ENCODE measurements at places on chromosomes 11 and 22.

DNA sequence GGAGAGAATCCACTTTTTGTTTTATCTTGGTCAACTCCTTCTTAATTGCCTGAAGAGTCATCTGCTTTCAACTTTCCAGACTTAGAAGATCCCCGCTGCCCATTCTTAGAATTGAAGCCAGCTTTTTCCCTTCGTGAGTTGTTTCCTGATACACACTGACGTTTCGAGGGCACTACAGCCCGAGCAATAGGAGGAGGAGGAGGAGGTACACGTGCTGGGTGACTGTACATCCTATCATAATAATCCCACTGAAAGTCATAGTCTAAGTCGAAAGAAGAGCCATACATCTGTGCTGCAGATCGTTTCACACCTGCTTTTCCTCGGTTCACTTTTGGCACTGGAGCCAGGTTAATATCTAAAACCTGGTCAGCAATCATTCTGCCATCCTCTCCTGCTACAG lies 606.1 kb downstream of the DLG2 start:
- DNase-seq = no peak

- no peak for DNase-seq
Measured at GRCh38 chr22:37105990-37106389, 3.5 kb downstream of the TMPRSS6 start.

- peak; percentile 55 for DNase-seq
Measured at GRCh38 chr11:74453373-74453975, 13.9 kb downstream of the KCNE3 start.

- no peak for DNase-seq
Measured at GRCh38 chr11:63929616-63930015, 9.2 kb upstream of the NAA40 start.

GRCh38 chr22:18022876-18023275 lies 1.5 kb downstream of the MICAL3 start:
- no peak for DNase-seq

DNA sequence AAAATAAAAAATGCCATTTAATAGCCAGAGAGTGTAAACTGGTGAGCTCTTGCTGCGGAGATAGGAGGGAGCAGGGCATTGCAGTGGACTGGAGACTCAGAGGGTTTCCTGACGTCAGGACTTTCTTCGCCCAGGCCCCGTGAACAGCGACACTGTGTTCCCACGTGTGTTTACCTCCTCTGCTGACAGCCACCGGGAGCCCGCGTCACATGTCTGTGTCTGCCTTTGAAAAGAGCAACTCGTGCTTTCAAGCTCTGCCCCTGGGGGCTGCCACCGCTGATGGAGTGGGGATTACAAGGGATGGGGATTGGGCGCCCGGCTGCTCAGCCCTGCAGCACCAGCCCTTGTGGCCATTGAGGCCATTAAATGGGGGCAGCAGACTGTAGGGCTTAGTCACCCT lies 3.3 kb downstream of the TANGO2 start:
- DNase-seq = no peak

GRCh38 chr22:44703255-44703870 lies 1.4 kb downstream of the PRR5 start:
- no peak for DNase-seq

GRCh38 chr11:9719566-9720289 lies 55.9 kb downstream of the SWAP70 start:
- DNase-seq = no peak

DNA sequence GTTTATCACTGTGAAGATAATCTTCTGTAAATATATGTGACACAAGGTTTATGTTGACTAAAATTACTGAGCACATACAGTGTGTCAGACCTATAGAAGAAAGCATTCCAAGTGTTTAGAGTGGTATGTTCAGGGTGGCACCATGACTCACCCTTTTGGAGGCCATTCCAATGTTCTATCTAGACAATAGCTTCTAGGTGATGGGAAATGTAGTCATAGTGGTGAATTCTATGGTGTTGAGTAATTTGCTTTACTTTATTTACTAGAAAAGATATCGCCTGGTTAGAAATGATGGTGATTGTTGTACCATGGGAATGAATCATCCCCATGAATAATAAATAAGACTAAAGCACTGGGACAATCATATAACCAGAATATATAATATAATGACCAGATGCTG lies 72.9 kb upstream of the OR4C15 start:
- DNase-seq = no peak

GRCh38 chr11:61477727-61478148 lies 30.8 kb upstream of the LRRC10B start:
- peak; percentile 50 for DNase-seq

GRCh38 chr11:19077965-19078364 lies 17.4 kb upstream of the MRGPRX2 start:
- no peak for DNase-seq

DNA sequence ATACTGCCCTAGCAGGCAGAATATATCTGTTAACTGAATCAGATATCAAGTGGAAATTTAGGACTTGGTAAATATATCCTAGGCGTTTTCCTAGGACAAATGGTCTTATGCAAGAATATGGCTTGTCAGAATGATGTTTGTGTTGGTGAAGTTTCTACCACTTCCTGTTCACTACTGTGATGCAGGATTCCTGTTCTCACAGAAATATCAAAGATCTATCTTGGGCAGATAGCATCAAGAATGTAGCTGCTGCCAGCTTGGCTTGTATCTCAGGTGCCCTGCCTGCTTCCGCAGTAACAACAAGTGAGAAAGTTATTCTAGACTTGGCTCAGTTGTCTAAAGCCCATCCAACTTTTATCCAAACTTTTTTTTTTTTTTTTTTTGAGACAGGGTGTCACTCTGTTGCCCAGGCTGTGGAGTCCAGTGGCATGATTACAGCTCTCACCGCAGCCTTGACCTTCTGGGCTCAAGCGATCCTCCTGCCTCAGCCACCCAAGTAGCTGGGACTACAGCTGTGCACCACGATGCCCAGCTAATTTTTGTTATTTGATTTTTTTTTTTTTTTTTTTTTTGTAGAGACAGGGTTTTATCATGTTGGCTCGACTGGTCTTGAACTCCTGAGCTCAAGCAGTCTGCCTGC lies 61.3 kb downstream of the PPME1 start:
- peak; percentile 17 for DNase-seq

DNA sequence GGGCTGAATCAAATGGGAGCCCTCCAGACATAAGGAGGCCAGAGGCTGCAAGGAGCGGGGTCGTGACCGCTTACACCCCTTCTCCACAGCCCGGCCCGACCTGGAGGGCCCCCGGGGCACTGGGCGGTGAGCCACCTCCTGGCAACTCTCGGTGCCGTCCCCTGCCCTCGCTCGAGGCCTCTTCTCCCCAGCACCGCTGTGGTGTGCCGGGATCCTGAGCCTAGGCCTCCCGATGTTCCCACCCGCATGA lies 432 bp upstream of the GP1BB start:
- DNase-seq = no peak

- no peak for DNase-seq
Measured at GRCh38 chr11:910044-910588, 494 bp downstream of the CHID1 start.

- no peak for DNase-seq
Measured at GRCh38 chr11:70548976-70549375, 150.6 kb downstream of the CTTN start.

DNA sequence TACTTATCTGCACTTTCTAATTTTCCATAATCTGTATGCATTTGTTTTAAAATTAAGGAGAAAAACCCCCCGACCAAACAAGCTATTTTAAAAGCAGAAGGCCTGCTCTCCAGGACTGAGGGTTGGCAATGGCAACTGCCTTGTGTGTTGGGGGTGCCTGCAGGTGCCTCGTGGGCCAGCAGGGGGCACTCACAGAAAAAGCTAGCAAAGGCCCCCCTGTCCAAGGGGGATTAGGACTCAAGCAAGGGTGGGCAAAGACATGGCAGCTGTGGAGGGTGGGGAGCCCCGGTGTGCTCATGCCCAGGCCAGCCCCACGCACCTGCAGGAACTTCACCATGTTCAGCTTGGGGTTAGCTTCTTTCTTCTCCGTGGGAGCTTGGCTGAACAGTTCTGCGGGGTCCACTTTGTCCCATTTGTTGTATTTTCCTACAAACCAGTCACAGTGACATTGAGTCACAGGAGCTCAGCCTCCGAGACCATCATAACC lies 10.3 kb downstream of the TOP3B start:
- peak; percentile 45 for DNase-seq

GRCh38 chr11:101686514-101686913 lies 102.7 kb upstream of the TRPC6 start:
- no peak for DNase-seq

DNA sequence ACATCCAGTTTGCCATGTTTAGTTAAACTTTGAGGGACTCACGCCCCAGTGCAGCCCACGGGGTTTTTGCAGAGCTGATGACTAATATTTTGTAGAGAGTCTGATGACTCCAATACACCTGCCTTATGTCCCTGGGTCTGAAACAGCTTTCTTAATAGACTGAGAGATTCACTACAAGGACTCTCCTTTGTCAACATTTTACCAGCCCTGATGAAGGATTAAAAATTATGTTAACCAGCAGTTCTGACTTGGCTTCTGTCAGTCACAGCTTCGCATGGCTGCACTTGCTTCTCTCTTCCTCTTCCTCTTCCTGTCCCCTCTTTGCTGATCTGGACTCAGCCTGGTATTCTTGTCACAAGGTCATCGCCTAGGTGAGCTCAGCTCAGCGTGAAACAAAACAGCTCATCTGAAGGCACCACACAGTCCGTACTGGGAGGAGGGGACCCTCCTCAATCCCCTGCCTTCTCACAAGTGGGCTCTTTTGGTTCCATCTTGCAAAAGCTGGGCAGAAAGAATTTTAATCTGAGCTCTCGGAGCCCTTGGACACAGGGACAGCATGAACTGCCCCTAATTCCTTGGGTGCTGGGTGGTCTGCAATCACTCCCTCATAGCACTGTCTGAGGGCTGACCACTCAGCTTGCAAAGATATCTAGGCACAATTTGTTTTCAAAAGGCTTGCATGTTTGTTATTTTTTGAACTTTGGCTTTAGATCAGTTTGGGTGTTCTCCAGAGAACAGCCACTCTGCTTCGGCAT lies 38.1 kb upstream of the POU2AF1 start:
- peak; percentile 9 for DNase-seq

DNA sequence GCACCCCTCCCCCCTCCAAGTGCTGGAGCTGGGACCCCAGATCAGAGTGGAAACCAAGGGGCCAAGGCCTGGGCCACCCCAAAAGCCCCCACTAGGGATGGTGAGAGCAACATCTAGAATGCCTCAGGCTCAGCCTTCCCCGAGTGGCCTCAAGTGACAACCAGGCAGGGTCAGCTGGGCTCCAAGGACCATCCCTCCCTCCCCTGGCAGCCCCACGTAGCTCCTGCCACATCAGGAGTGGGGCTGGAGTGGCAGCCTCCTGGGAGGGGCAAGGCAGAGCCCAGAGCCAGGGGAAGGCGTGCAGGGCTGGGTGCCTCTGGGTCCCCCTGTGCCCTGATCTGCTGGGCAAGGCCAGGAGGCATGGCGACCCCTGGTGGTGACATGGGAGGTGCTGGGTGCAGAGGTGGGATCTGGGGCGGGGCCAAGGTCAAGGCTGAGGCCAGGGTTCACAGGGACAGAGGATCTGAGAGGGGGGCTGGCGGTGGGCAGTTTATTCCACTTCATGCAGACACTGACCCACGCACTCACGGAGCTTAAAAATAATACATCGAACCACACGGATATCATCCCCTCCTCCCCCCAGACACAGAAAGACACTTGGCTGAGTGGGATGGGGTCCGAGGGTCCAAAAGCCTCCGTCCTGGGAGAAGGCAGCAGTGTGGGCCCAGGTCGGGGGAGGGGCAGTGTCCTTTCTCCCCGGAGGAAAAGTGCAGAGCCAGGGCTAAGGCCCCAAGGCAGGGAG lies 15.8 kb upstream of the EHD1 start:
- DNase-seq = peak; percentile 89

DNA sequence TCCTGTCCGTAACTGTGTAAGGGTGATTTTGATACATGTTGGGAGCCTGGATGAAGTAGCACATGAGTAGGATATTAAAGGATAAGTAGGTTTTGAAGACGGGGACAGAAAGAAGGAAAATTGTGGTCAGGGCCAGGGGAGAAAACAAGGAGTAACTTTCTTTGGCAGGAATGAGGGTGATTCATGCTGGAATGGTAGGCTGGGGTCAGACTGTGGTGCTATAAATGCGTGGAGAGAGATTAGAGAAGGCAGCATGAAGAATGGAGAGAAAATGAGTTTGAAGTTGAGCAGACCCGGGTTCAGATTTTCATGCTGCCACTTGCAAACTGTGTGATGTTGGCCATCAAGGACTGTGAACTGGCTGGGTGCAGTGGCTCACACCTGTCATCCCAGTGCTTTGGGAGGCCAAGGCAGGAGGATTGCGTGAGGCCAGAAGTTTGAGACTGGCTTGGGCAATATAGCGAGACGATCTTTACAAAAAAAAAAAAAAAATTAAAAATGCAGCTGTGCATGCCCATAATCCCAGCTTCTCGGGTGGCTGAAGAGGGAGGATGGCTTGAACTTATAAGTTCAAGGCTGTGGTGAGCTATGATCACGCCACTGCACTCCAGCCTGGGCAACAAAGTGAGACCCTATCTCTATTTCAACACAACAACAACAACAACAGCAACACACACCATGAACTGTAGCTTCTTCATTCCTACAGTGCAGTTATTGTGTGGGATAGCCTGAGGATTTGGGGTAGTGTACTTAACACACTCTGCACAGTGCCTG lies 22.3 kb downstream of the ZBTB16 start:
- DNase-seq = no peak

DNA sequence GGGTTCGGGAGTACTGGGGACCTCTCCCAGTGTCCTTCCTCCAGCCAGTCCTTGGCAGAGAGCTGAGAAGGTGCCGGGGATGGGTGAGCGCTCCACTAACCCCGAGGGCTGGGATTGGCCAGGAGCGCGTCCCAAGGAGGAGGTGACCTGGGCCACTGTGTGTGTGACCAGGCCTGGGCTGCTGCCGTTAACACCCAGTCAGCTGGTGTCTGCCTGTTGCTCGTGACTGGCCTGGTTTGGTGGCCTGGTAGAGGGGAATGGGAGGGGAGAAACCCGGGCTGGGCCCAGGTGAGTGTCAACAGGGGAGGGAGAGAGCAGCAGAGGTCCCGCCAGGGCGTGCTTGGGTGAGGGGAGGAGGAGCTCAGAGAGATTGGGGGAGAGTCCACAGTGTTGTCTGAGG lies 29.9 kb upstream of the GRAMD4 start:
- DNase-seq = no peak

GRCh38 chr11:65952052-65952521 lies 6.8 kb downstream of the TSGA10IP start:
- DNase-seq = no peak

DNA sequence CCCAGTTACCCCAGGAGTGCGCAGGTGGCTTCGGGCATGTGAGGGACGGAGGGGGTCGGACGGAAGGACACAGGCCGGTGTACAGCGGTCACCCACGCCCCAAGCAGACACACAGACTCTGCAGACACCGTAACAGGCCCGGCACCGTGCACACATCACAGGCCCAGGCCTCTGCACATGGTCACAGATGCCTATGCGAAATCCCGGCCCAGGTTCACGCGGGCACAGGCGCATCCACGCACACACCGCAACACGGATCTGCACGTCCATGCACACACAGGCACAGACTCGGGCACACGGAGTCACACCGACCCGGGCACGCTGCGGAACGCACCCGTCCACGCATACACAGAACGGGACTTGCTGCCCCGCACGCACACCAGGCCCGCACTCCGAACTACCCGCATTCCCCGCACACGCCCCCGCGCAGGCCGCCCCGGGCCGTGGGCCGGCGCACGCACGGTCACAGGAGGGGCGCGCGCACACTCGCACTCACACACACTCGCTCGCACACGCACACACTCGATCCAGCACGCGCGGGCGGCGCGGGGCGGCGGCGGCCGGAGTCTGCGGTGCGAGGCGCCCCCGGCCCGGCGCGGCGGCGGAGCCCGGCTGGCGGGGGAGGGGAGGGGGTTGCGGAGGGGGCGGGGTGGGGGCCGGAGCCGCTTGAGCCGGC lies at the start of gene MGAT3:
Gene MGAT3, plus strand, starts transcription at position 491 of the 676 bp plus-strand sequence. CDS start 30,336 bp downstream, outside the sequence.
- no peak for DNase-seq
